ENCODE measurements at places on chromosomes 7 and 10.

GRCh38 chr7:122307228-122307621, 2.7 kb upstream of the FEZF1 start:
- no peak for DNase-seq

GRCh38 chr7:27155816-27156507, 513 bp downstream of the HOXA7 start:
- DNase-seq = no peak

DNA sequence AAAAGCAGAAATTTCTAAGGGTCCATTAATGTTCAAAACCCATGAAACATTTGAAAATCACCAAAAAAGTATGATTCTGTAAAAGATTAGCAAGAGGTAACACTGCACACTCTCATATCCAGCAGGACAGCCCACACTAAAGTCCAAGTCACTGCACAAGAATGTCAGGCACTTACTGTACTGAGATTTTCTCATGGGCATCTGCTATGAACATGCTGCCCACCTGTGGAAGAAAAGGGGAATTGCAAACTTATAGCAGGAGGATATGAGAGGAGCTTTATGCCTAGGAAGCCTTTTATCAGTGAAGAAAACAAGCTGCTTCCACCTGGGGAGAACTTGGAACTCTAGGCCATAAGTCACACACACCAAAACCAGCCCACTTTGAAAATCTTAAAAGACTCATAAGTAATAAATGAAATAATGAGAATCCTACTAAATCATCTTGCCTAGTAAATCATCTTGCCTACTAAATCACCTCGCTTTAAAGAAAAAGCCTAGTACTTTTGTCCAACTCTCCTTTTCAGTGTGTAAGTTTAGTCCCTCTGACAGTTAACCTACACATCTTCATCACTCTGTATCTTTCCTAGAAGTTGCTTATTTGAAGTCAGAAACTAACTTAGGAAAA, 46.1 kb downstream of the ARMH3 start:
- peak; percentile 2 for DNase-seq

DNA sequence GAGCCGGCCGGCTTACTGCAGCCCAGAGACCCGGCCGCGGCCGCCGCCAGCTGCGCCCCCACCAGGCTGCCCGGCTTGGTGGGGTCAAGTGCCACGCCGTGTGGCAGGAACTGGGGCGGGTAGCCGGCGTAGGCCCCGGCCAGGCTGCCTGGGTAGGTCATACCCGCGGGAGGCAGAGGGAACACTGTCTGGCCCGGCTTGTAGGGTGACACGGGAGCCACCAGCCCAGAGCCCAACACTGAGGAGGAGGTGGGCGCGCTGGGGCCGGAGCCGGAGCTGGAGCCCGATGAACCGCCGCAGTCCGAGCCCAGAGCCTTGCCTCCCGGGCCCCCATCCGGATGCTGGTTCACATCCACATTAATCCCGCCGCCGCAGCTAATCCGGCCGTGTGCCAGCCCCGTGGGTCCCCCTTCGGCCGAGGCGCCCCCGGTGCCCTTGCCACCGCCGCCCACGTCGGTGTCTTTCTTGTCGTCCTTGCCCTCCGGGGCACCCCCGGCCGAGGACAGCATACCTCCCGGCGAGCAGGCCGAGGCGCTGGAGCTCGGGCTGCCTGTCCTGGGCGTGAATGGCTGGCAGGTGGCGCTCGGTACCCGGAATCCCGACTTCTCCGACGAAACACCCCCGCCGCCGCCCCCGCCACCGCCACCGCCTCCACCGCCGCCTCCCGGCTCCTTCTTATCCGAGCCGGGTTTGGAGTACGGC, 2.0 kb downstream of the ZNF503 start:
- DNase-seq = no peak

DNA sequence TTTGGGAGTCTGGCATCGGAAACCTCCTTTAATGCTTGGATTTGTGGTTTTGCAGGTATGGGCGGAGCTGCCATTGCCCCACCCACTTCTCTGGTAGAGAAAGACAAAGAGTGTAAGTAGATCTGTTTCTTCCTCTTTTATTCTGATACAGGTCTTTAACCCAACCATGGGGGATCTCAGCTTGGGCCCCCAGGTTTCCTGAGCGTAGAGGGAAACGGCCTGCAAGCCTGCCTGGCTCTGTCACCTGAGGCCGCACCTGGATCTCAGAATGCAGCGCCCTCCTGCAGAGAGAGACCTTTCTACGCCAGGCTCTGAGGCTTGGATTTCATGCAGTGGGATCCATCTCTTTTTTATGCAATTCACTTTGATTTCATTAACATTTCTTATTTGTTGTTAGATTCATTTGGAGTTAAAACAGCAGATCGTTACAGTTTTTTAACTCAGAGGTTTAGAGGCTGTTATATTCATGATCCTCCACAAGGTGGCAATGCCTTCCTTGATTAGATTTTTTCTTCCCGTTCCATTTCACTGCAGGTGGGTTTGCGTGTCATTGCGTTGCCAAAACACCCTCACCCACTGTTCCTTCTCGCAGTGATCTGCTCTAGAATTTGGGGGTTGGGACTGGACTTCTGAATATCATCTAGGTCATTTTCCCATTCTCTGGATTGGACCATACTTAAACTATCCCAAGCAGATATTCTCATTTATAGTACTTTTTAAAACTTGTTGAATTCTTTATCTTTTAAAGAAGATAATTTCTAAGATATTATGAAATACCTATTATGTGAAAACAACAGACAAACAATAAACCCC, 20.0 kb downstream of the RBM17 start:
- DNase-seq = peak; percentile 10

GRCh38 chr10:35447693-35448407, 111.5 kb downstream of the CCNY start:
- no peak for DNase-seq

GRCh38 chr7:106114716-106115383, 2.7 kb upstream of the SYPL1 start:
- DNase-seq = no peak

DNA sequence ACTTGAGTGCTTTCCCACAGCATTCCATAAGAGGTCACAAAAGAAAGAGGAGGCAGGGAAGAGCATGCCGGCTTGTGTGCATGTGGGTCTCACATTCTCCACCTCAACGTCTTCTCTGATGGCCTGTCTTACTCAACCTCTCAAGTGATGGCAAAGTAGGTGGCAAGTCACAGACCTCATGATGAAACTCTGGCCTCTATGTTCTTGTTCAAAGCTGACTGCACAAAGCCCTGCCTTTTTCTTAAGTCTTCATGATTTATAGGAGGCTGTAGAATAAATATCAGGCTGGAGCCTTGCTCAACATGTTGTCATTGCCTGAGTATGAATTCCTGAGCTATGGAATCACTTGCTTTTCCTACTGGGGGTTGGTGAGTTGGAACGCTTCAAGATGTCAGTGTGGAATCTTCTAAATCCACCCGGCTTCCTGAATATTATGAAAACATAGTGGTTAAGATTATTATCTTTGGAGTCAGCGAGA, 213.6 kb upstream of the INHBA start:
- DNase-seq = no peak

GRCh38 chr10:63711361-63711760, 190.2 kb downstream of the REEP3 start:
- DNase-seq = no peak

DNA sequence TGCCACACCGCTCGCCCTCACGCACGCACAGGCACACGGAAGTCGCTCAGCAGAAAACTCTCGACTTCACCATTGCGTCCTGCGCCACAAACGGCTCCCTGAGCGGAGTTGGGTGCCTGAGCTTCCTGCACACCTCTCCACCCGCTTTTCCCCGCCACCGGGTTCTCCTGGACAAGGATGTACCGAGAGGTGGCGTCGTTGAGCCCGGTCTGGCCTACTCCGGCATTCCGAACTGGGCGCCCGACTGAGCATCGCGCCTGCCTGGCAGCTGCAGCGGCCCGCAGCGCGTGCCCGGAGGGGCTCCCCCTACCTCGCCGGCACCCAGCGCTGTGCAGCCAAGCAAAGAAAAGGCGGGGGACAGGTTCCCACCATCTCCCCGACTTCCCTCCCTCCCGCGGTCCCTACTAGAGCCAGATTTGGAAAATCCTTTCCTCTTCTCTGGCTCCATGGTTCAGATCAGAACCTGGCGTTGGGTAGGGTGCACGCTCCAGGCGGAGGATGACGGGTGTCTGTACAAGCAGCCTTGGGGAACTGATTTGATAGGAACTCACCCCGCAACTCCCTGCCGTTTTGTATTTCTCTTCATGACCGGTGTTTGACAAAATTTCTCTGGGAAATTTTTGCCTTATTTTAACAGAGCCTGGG, 1.7 kb downstream of the SORCS3 start:
- DNase-seq = no peak

- DNase-seq = no peak
Observed at GRCh38 chr10:61634746-61635145, 28.0 kb upstream of the CABCOCO1 start.

DNA sequence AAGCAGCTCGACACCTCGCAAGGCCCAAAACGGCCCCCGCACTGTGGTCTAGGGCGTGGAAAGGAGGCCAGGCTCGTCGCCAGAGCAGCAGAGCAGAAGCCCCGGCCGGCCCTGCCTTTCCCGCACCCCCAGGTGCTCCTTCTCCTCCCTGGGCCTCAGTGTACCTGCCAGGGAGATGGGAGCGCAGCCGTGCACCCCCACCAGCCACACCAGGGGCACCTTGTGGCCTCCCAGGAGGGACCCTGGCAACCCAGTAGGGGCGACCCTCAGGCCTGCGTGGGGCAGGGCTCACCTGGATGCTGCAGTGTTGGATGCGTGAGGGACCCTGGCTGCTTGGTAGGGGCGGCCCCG, 9.5 kb downstream of the PDGFA start:
- DNase-seq = no peak

GRCh38 chr7:146764458-146764857, 647.9 kb downstream of the CNTNAP2 start:
- DNase-seq = no peak

- DNase-seq = no peak
Observed at GRCh38 chr7:92446869-92447344, 375 bp upstream of the GATAD1 start.

DNA sequence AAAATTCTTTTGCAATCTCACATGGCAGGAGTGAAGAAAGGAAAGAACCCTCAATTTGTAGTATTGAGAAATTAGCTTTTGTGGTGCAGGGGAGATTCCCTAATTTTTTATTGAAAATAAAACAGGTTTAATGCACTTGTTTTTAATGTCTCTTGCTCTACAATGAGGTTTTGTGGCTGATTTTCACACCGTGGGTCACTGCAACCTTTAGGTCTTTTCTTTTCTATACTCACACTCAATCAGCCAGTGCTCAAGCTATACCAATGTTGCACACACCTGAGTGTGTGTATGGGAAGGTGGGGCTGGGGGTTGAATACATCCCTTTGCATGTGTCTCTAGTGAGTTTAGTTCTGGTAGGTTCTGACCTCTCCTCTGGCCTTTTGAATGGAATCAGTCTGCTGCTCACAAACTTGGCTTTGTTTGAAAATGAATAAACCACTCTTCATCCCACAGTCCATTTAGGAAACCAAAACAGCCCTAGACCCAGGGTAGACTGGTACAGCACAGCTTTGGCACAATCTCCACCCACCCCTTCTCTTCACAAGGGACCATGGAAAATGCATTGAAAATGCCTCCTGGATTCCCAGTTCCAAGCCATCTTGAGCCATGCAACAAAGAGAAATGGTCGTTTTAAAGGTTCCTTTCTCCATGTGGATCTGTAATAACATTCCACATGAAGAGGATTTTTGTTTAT, 411.5 kb downstream of the SFMBT2 start:
- no peak for DNase-seq

GRCh38 chr7:44284216-44284615, 41.2 kb downstream of the CAMK2B start:
- DNase-seq = no peak

DNA sequence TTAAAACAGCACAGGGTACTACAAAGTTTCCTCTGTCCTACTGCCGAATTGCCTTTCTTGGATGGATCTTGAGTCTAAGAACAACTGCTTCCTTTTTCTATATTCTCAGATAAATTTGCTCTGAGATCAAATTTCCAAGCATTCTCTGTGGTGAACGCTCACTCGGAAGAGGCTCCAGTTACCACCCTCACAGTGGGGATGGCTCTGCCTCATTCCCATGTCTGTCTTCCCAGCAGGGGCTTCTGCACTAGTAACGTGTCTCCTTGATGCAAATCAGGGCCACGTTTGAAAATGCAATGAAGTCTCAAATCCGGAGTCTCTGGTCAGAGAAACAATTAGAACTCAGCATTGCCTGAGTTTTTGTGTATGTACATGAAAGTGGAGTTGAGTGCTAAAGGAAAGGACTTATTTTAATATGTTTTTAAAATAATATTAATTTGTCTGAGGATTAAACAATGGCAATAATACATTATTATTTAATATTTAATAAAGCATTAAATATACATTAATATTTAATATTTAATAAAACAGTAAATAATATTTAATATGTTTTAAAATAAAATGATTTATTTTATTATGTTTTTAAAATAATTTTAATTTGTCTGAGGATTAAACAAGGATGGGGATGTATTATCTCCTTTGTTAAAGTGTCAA, 61.8 kb downstream of the INHBA start:
- no peak for DNase-seq

GRCh38 chr7:30144657-30145306, 10.0 kb downstream of the MTURN start:
- no peak for DNase-seq

GRCh38 chr10:26437637-26438461, at the start of gene APBB1IP:
TSS of gene APBB1IP (plus strand) at chr10:26438341. CDS start at chr10:26492327, 53,986 bp downstream.
- no peak for DNase-seq

DNA sequence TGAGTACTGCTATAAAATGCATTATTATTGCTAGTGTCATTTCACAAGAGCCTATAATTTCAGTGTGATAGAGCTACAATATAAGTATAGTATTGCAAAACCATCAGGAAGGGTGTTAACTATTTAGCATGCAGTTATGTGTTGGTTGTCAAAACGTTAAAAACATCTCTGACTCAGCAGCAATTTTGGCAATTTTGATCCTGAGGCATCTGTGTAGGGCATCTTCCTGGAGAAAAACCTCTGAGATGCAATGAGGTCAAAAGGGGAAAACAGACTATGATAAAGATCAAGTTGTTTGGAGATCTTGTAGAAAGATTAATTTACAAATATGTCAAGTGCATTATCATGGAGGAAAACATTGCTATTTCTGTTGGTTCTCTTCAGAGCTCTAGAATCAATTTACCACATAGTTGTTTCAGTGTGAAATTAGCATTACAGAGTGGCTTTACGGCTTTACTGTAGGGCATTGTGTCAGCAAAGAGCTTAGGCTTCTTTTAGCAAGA, 5.3 kb downstream of the CFTR start:
- DNase-seq = no peak
